ENCODE measurements at places on chromosomes 1 and 21.

DNA sequence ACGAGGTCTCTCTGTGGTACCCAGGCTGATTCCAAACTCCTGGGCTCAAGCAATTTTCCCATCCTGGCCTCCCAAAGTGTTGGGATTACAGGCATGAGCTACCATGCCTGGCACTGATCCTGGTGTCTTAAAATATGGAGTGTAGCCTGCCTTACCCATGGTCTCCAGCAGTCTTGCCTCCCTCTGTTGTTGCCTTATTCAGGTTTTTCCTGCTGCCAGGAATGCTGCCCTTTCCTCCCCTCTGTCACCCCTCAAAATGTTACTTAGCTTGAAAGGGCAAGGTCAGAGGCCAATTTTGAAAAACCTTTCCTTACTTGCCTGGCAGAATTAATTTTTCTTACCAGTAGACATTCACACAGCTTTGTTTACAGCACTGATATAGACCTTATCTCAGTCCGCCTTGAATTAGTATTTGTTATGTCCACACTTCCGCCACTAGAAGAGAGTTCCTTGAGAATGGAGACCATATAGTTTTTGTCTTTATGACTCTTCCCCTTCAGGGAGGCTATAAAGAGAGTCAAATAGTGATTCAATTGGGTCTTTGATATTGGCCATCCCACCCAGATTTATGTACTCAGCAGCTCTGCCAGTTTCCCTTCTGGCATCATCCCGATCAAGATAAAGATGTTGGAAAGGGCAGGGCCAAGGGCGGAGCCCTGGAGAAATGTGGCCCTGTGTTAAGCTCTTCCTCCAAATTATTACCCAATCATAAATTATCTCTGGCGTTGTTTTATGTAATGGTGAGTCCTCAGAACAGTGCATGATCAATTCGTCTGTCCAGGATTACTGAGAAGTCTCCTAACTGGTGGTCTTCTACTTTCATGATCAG lies 38.8 kb downstream of the C1orf21 start:
- DNase-seq, result no peak

GRCh38 chr1:178966312-178966711 lies 59.4 kb upstream of the FAM20B start:
- DNase-seq, result no peak

GRCh38 chr21:16912075-16912474 lies 600.8 kb upstream of the CXADR start:
- no peak for DNase-seq

DNA sequence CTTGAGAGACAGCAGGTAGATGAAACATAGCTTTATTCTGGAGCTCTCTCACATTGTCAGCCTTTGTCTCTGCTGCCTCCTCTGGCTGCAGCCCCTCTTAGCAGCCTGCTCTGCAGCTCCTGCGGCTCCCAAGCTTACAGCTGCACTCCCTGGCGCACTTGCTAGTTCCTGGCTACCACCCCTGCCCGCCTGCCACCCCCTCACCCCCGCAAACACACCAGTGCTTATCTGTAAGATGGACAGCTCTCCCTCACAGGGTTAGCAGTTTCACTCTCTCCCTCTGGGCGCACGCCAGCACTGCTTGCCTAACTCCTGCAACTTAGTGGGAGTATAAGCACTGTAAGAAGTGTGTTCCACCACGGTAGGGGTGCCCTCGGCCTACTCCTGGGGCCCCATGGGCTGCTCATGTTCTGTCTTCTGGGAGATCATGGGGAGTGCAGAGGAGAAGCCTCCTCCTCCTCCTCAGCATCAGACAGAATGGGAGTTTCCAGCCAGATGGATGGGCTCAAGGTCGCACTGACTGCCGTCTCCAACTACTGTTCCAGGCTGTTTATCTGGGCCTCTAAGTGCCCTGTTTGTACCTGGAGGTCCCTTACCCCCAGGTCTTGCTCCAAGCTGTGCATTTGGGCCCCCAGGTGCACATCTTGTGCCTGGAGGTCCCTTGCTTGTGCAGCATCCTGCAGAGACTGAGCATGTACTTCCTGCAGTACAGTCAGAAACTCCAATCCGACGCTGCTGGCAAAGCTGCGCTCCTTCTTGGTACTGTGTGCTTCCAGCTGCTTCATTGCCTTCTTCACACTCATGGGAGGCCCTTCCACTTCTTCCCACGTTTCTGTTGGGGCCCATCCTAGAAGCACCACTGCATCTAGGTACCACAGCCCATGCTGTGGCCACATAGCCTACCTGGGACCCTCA lies 1388.1 kb downstream of the AMY1C start:
- no peak for DNase-seq

- DNase-seq, result no peak
These were observed 137.0 kb downstream of the PLPP3 start for GRCh38 chr1:56442290-56442877.

GRCh38 chr1:175935166-175935565 lies 191.8 kb upstream of the TNR start:
- DNase-seq, result no peak

GRCh38 chr1:44068442-44068921 lies 37.2 kb upstream of the SLC6A9 start:
- DNase-seq, result no peak

DNA sequence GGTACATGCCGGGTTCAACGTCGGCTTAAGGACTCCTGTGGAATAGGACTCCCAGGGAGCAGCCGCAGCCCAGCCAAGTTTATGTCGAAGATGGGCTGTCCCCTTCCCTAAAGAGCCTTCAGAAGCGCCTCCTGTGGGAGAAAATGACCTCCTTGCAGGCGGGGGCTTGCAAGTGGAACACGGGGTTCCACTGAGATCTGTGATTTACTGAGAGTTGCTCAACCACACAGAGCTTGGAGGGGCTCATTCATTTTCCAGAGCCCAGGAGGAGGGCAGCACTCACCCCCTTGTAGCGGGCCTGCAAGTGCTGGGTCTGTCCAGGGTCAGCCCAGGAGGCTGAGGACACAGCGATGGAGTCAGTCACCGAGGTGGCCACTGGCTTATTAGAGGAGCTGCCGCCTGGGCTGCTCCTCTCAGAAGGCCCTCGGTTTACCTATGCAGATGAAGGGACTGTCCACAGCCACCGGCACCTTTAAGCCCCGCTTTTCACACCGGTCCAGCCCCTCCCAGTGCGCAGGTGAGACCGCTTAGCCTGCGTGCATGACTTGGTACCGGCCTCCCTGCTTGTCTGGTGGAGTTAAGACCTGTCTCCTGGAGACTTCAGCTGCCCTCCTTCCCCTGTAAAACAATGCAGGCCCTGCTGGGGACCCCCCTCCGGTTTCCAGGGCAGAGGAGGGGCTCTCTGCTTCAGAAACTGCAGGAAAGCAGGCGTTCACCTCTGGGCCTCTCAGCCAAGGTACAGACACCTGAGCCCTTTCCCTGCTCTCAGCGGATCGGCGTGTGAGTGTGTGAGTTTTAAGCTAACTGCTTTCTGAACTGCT lies 57.5 kb downstream of the ATP5PO start:
- DNase-seq, result no peak

DNA sequence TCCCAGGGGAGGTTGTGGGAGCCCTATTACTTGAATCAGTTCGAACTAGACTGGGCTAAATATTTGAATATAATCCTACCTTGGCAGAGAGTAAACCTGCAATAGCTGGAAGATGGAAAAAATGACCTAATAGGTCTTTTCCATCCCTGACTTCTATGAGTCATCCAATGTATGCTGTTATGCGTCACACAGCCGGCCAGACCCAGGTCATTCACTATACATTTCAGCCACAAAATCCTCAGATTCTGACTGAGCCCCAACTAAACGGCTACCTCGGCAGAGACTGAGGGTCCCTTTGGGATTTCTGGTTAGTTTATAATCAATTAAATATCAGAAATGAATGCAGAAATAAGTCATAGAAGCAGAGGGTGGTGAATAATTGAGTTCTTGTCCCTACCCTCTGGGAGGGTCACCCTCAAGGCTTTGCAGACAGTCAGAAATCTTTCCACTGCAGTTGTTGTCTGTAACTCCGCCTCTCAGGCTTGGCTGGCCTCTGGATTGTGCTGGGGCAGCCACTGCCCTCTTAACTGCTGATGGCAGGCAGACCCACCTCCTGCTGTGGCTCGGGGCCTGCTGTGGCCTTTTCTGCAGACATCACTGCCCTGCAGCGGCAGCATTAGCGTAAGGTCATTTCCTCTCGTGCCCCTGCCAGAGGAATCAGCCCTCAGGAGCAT lies 240.5 kb downstream of the TGFB2 start:
- DNase-seq, result no peak

GRCh38 chr1:106755682-106756406 lies 300.6 kb upstream of the PRMT6 start:
- DNase-seq, result no peak

All from activated CD8-positive, alpha-beta memory T cell treated with anti-CD3 and anti-CD28 coated beads for 1 hour (primary cell).